Effector memory CD8-positive, alpha-beta T cell (primary cell): ENCODE measurements at places on chromosomes 4 and X.

- H3K27ac ChIP-seq, result no peak overlapping the region
- no peak overlapping the region for H3K4me3 ChIP-seq
- DNase-seq, result no peak
- H3K4me1 ChIP-seq, result no peaks in the 10 kb centered on the region
These were observed 8.9 kb upstream of the HTRA3 start for GRCh38 chr4:8260656-8261111.

DNA sequence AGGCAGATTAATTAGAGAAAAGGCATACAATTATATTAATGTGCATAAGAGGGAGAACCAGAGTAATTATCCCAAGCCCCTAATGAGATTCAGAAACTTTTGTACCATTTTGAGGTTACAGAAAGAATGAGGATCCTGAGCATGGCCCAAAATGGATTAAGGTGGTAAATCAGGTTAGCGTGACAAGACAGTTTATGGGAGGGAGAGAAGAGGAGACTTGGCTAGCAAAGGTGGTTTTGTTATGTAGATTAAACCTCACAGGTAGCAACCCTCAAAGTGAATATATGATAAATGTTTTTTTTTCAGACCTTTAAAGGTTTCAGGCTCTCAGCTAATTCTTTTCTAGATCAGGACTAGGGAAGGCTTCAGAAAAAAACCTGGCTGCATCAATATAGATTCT is 781.8 kb downstream of the FAM133A start:
- H3K36me3 ChIP-seq, result no peaks in the 10 kb centered on the region
- no peak overlapping the region for H3K27ac ChIP-seq
- H3K4me1 ChIP-seq, result no peaks in the 10 kb centered on the region
- H3K27me3 ChIP-seq, result no peaks in the 10 kb centered on the region
- DNase-seq, result no peak
- H3K4me3 ChIP-seq, result no peak overlapping the region

DNA sequence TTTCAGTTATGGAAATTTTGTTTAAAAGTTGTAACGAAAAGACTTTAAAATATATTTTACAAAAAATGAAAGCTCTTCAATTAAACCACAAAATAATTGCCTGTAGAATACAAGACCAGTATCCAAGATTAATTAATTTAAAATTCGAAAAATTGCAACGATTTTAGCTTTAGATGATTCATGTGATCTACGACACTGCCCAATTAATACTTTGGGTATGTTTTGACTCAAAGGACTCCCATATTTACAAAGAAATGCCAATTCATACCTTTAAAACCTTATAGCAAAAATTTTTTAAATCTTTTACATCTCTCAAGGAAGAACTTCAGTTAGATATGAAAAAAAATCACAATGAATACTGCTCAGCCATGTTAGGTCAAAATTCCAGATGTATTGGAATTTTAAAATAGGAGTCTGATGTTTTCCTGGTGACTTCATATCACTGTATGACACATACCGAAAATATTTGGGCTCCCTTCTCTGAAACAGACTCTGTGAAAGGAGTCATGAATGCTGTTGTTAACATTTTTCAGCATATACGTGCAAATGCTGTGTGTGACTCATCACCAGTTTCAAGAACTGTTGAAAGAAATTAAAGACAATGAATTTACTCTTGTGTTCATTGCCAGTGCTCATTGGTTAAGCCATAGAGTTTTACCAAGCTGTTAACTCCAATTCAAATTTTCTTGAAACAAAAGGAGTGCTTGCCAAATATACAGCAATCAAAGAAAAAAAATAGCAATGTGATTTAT is 13.8 kb upstream of the SMS start:
- H3K4me3 ChIP-seq, result no peak overlapping the region
- no peak for DNase-seq
- peaks cover 6% of the 10 kb centered on the region for H3K4me1 ChIP-seq
- H3K36me3 ChIP-seq, result no peaks in the 10 kb centered on the region
- no peaks in the 10 kb centered on the region for H3K27me3 ChIP-seq

GRCh38 chrX:56812515-56813105 is 83.6 kb downstream of the NBDY start:
- H3K36me3 ChIP-seq, result peaks cover 12% of the 10 kb centered on the region
- H3K27me3 ChIP-seq, result no peaks in the 10 kb centered on the region
- peak overlapping the region; percentile 85 for H3K4me3 ChIP-seq
- peaks cover 28% of the 10 kb centered on the region for H3K4me1 ChIP-seq

DNA sequence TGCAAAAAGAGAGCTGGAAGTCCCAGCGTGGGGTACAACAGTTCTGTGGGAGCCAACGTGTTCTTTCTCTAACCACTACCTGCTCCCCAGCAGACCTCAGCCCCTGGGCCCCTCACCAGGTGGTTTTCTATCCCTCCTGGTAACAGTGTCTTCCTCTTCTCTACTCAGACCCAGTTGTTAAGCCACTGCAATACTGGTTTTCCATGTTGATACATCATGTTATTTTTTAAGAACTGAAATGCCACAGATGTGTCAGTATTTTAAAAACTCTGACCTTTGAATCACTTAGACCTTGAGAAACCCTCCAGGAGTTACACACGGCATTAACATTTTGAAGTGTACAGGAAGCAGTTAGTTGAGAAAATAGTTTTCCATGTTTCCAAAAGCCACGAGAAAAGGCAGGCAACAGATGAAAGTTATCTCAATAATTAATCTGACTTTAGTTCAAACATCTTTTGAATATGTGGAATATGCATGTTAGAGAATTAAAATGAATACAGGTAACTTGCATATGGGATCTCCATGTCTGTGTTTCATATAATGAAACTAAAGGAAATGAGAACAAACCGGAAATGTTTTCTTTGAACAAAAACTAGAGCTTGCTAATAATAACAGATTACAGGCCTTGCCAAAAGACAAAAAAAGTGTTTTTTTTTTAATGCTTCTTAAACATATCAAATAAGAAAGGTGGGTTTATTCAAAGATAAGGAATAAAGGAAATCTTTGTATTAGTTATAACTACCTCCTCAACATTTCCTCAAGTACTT is 108.8 kb downstream of the ZNF827 start:
- peak overlapping the region; percentile 86 for H3K27ac ChIP-seq
- H3K27me3 ChIP-seq, result no peaks in the 10 kb centered on the region
- peaks cover 26% of the 10 kb centered on the region for H3K4me1 ChIP-seq
- peak overlapping the region; percentile 44 for H3K4me3 ChIP-seq

GRCh38 chrX:117839544-117839943 is 277.1 kb downstream of the KLHL13 start:
- no peaks in the 10 kb centered on the region for H3K4me1 ChIP-seq
- no peaks in the 10 kb centered on the region for H3K27me3 ChIP-seq
- H3K36me3 ChIP-seq, result no peaks in the 10 kb centered on the region
- H3K27ac ChIP-seq, result no peak overlapping the region
- H3K4me3 ChIP-seq, result no peak overlapping the region

GRCh38 chrX:38356401-38356800 is 4.0 kb downstream of the OTC start:
- DNase-seq, result no peak
- no peaks in the 10 kb centered on the region for H3K4me1 ChIP-seq
- no peak overlapping the region for H3K27ac ChIP-seq
- no peaks in the 10 kb centered on the region for H3K27me3 ChIP-seq

DNA sequence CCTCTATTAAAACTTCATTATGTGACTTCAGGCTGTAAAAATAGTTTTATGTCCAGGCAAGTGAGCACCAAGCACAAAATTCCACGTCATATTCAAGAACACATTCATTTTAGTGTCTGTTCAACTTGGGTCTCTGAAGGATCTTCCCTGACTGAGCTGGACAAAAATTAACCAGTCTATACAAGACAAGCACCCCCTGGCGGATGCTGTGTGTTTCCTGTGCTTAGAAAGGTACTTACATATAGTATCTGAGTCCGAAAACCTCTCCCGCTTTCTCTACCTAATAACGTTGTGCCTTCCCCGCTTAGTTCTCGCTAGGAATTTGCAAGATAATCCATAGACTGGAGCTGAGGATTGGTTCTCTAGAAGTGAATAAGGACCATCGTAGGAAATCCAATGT is 2214.5 kb upstream of the TENM3 start:
- no peak overlapping the region for H3K27ac ChIP-seq
- H3K4me3 ChIP-seq, result no peak overlapping the region
- H3K4me1 ChIP-seq, result no peaks in the 10 kb centered on the region
- H3K36me3 ChIP-seq, result peaks cover 3% of the 10 kb centered on the region
